ENCODE measurements at places on chromosomes 2 and 18.

- no peak for DNase-seq
Measured at GRCh38 chr2:113799375-113799774, 42.9 kb upstream of the SLC35F5 start.

- no peak for DNase-seq
Measured at GRCh38 chr2:150373374-150373773, 114.1 kb downstream of the RND3 start.

- no peak for DNase-seq
Measured at GRCh38 chr2:44786045-44786816, 155.3 kb upstream of the SIX3 start.

- DNase-seq = no peak
Measured at GRCh38 chr2:37639631-37640030, 31.8 kb downstream of the CDC42EP3 start.

- DNase-seq = no peak
Measured at GRCh38 chr18:68283834-68284233, 431.1 kb downstream of the TMX3 start.

DNA sequence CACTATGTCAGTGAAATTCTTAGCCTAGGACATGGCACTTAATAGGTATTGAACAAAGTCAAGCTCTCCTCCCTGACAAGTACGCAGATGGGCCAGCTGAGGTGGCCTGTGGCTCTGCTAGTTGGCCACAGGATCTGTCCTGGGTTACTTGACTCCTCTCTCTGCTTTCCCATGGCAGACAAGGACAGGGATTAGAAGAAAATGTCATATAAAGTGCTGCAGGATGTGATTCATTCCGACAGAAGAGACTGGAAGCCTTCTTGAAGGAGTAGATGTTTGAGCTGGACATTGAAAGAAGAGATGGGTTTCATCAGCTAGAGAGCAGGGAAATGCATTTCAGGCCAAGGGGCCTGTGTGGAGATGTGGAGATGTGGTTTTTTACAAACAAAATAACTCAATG is 46.7 kb downstream of the SMAD7 start:
- DNase-seq = no peak

- no peak for DNase-seq
Measured at GRCh38 chr2:75505012-75505411, 55.7 kb downstream of the EVA1A start.

- no peak for DNase-seq
Measured at GRCh38 chr18:61435064-61435652, 101.9 kb downstream of the CDH20 start.

GRCh38 chr2:59076079-59076619 is 835.0 kb upstream of the FANCL start:
- DNase-seq = no peak

DNA sequence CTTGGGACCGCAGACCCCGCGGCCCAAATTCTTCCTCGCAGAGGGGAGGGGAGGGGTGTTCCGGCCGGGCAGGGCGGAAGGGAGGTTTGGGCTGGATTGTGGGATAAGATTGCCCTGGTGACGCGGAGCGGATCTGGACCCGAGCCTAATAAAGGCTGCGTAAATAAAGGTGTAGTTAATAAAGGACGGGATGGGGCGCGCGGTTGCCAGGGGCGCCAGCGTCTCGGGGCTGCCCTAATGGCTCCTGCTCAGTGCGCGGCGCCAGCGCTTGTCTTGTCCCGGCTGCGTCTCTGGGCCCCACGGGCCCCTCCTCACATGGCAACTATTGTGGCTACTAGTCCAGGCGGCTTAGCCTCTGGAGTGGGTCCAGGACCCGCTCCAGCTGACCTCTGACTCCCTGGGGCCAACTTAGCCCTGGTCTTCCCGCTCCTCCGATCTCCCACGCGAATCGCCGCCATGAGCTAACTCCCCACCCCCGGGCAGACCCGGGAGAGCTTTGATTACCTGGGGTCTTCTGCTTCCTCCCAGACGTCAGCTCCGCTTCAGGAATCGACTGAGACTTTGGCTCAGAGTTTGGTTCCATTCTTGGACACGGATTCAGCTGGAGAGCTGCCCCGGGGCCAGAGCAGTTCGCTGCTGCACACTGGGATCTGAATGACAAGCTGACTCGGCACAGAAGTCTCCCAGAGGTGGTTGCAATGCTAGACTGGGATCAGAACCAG is 36.5 kb downstream of the SLC25A52 start:
- peak; percentile 9 for DNase-seq

- DNase-seq = peak; percentile 56
Measured at GRCh38 chr18:35581898-35582641, 530 bp downstream of the GALNT1 start.

- no peak for DNase-seq
Measured at GRCh38 chr2:43462866-43463641, 132.8 kb downstream of the THADA start.

GRCh38 chr2:38697116-38697840 is 31.4 kb downstream of the GALM start:
- DNase-seq = no peak

DNA sequence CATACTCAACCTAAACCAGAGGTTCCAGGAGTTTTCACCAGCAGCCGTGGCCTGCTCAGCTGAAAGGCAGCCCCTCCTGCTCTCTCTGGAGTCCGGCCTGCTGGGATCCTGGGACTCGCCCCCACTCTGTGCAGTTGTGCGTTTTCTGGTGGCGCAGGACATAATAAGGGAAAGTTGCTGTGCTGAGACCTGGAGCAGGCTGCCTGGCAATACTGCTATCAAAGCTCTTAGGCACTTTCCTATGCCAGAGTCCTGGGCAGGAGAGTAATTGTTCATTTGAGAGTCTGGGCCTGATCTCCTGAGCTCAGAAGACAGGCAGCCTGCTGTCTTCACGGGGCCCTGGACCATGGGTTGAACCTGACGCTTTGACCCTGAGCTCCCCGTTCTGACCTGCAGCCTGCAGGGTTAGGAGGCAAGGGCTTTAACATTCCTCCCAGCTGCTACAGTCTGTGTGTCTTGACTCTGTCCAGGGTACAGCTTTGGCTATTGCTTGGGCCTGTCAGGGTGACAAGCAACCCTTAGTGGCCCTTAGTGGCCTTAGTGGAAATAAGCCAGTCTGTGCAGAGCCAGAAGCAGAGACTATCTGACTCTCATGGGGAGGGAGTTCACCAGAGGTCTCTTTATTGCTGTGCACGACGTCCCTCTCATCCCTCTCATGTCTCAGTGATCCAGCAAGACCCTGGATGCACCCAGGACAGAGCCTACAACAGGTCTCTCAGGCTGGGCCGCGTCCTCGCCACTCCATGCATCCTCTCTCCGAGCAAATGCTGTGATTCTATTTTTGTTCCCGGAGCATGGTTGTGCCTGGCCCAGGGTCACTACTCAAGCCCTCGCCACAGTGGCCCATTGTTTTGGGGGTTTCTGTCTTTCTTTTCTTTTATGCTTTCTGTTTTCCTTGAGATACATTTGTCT is 60.6 kb downstream of the ACKR3 start:
- DNase-seq = no peak

- no peak for DNase-seq
Measured at GRCh38 chr2:176075481-176075880, 8.3 kb downstream of the EVX2 start.

GRCh38 chr2:145203891-145204290 is 684.0 kb upstream of the ZEB2 start:
- no peak for DNase-seq

DNA sequence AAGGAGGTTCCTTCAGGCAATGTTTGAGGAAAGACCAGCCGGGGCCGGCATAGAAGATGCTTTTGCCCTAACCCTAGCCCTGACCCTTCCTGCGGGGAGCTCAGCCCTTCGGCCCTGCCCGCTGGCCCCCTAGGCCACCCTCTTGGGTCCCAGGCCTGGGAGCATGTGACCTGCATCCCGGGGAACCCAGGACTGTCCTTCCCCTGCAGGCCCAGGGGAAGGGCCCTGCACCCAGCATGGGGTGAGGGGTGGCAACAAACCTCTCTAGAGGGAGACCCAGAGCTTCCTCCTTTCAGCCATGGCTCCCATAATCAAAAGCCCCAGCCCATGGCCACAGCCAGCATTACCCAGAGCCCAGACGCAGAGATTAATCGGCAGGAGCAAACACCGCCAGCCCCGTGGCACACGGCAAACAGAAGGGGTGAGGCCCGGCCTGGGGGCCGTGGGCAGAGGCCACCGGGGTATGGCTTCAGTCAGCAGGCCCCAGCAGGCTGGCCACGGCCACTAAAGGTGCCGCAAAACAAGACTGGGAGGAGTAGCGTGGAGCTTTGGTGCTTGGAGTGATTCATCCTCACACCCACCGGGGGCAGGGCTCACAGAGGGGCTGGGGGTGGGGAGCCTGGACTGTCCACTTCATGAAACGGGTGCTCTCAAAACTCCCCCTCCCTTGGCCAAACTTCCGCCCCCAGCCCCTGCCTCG is 61.6 kb upstream of the HPCAL1 start:
- DNase-seq = no peak

GRCh38 chr2:69100220-69100723 is 87.3 kb downstream of the ANTXR1 start:
- DNase-seq = no peak

DNA sequence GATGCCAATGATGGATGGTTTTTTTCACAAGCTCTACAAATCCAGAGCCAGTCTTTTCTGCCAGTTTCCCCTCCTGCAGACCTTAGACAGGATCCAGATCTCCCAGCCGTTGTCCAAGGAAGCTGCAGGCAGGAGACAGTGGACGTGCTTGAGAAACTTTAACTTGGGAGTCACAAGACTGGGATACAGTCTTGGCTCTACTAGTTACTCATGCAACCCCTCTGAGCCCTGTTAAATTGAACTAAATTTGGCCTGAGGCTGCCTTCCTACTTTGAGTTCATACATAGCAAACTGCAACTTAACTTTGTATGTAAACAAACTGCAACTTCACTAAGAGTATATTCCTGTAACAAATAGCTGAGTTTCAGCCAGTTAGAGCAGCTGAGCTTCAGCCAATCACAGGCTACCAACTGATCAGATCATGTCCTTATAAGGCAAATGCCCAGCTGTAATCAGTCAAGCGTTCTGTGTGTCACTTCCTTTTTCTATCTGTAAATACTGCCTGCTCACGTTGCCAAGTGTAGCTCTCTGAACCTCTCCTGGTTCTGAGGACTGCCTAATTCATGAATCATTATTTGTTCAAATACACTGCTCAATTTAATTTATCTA is 140.9 kb downstream of the CAPN13 start:
- DNase-seq = peak; percentile 24

GRCh38 chr2:37084797-37085196 is 479 bp downstream of the GPATCH11 start:
- DNase-seq = no peak

GRCh38 chr2:145383961-145384360 is 864.0 kb upstream of the ZEB2 start:
- DNase-seq = no peak

DNA sequence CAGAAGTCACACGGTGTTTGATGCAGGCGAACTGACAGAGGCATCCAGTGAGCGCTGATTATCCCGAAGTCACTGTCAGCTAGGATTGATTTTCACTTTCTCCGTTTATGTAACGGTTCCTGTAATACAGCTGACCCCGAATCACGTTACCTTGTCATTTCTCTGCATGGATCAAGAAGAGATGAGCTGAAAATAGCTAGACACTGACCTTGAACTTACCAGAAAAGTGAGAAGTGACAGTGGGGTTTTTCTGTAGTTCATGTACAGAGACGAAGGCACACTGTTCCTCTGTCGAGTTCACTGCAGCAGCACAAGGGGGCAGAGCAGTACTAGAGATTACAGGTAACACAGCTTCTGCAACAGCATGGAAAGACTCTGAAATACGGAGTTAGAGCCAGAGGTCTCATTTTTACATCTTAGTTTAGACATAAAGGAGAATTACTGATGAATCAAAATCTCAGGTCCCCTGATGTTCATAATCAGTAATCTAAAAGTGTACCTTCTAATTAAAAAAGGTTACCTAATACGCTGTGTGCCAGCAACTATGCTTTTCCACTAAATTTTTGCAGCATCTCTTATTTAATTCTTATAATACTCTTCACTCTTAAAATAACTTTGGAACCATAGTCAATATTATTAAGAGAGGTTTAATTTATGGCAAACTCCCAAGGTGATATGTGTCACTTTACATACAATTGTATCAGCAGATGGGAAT is 33.1 kb downstream of the ARHGAP15 start:
- DNase-seq = no peak

DNA sequence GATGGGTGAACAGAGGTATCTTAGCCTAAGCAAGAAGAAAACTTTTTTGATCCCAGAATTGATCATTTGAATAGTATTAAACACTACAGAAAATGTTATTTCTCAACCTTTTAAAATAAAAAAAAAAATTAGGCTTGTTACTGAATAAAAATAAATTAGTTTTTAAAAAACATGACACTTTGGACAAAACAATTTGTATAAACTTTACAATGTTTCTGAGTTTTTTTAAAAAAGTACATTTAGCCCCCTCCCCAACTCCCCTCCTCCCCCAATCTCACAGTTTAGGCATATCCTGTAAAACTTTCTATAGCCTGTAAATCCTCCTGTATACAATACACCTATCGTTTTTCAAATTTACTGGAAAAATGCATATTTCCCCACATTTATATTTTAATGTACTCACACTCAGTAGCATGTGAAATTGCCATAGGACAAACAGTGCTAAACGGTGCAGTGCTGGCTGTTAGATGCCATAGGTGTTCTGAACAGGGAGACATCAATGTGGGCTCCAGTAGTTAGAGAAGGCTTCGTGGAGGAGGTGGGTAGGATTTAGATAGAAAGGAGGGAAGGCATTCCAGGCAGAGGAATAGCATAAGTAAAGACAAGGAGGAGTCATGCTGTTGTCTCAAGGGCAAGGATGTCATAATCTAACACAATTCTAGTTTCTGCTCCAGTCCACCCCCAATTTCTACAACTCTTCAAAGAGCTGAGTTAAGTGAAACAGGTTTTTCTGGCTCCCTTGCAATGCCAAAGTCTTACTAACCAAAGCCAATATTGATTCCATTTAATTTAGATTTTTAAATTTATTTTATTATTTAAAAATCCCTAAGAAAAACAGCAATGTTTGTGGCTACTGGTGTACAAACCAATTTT is 50.9 kb downstream of the SP3 start:
- no peak for DNase-seq

DNA sequence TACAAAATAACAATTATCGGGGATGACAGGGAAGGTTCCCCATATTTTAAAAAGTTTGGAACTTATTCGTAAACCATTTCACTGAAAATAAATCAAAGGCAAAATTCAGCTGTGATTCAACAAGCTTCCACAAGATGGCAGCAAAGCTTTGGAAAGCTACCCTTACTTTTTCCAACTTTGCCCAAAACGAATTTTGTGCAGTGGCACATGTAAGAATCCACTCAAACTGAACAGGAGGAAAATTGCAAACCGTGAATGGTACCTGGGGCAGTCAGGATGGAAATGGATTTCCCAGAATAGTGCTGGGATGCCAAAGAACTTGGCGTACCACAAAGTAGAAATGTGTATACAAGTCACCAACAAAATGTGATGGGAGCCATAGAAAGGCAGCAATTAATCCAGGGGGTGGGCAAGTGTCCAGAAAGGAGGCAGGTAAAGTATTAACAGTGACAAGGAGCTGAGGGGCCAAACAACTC is 10.7 kb downstream of the RPL31 start:
- DNase-seq = no peak

GRCh38 chr2:16395601-16396000 is 270.0 kb downstream of the CYRIA start:
- DNase-seq = no peak

- no peak for DNase-seq
Measured at GRCh38 chr2:147980940-147981528, 39.5 kb downstream of the ORC4 start.
